AG09309 (cell line): ENCODE measurements at places on chromosomes 7 and 10.

DNA sequence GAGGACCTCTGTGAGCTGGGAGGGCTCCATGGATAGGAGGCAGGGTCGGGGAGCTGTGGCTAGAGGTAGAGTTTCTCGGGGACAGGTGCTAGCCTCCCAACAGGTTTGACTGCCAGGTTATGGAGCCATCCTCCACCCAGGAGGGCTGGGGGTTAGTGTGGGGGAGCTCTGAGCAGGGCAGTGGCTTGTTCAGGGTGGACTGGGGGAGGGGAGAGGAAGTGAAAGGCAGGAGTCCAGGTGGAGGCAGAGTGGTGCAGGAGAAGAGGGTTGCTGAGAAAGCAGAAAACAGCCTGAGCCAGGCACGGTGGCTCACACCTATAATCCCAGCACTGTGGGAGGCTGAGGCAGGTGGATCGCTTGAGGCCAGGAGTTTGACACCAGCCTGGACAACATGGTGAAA lies 40.5 kb upstream of the HSPB1 start:
- no peak for DNase-seq

DNA sequence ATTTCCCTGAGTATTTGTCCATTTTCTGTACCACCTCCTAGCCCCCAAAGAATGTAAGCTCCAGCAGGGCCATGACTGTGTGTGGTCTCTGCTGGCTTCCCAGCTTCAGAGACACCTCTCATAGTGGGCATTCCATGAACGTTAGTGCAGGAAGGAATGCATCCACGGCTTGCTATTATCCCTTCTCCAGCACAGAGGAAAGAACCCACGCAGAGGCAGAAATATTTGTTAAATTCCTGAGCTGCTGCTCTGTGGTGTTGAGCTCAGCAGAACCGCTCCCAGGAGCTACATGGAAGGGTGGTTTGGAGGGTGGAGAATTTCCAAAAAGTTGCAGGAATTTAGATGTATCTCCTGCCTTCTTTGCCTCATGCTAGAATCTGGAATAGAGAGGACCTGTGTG lies 275.2 kb downstream of the POU6F2 start:
- DNase-seq = no peak

DNA sequence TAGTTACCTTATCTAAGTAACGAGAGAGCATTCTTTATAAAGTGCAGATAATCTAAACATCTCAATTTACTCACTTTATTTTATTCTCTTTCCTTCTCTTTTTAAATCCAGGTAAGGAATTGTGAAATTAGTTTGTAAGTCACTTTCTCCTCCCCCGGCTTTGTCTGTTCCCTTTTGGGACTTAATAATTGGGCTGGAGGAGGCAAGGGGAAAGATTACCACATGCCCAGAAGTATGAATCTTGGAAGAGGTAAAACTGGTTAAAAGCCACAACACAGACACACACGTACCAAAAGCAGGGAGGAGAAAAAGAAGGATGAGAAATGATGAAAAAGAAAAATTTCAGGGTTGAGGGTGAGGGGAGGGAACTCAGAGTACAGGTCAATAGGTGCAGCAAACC lies 63.3 kb upstream of the LRRC17 start:
- no peak for DNase-seq

DNA sequence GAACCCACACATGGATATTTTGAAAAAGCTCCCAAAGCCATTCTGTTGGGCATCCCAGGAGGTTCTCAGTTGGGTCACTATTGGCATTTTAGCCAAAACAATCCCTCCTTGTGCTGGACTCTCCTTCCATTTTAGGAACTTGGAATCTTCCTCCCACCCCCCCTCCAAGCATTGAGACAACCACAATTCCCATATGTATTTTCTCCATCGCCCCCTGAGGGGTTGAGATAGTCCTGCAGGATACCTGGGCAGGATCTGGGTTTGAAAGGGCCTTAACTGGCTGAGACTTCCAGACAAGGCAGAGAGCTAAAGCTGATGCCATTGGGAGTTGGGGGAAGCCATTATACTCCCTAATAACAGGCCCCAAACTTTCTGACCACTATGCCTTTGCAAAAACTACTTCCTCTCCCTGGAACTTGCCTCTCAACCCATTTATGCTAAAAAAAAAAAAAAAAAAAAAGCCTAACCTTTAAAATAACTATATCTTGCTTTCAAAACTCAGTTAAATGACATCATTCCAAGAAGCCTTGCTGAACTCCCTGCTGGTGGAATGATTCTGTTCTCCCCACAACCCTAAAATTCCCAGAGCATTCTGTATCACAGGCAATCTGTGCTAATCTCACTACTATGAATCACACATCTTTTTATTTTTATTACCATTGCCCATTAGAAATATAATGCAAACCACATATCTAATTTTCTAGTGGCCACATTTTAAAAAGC lies 77.5 kb upstream of the PDE1C start:
- DNase-seq = peak; percentile 18

GRCh38 chr7:106283831-106284713 lies 711 bp downstream of the NAMPT start:
- DNase-seq = no peak

DNA sequence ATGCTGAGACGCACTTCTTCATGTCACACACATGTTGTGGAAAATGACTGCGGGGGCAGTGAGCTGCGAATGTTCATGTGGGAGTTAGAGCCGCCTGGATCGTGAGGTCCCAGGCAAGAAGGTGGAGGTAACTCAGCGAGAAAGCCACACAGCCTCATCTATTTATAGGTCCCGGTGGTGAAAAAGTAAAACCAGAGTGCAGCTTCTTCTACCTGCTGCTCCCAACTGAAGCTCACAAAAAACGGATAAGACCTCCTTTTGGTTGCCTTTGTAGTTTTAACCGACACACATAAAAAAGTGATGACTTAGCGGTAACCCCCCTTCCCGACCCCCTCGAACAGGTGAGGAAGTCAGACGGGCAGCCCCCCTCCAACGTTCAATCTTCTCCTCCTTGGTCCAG lies 276.9 kb downstream of the GATA3 start:
- DNase-seq = no peak

GRCh38 chr7:74320645-74321221 lies 31.5 kb downstream of the CLIP2 start:
- DNase-seq = no peak

DNA sequence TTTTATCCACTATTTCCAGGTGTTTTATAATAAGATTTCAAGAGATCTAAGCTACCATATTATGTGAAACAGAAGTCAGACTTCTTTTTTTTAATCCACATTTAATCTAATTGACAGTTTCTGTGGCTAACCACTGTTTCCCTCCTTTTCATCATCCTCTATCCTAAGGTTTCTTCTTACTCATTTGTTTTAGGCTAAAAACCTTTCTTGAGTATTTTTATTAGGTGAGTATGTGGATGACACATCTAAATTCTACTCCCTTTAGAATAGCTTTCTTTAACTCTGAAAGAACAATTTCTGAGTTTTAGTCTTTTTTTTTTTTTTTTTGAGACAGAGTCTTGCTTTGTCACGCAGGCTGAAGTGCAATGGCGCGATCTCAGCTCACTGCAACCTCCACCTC lies 62.7 kb downstream of the NPY start:
- no peak for DNase-seq

GRCh38 chr10:97896756-97897358 lies 47.2 kb downstream of the GOLGA7B start:
- DNase-seq = no peak

GRCh38 chr10:43959364-43960134 lies 310.9 kb upstream of the ZNF32 start:
- DNase-seq = no peak

DNA sequence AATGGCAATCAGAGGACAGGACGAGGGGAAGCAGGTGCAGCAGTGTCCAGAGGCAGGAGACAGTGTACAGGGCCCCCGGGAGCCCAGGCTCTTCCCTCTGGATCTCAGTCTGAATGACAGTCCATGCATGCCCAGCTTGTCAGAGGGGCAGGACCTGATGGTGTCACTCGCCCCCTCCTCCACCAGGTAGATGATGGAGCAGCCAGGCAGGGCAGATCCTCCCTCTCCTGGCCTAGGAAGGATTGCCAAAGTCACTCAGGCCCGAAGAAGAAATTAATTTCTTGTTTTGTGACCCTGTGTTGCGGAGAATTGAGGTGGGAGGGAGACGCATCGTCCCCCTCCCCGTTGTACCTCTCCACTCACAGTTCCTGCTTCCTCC lies 4.0 kb downstream of the VSTM4 start:
- DNase-seq = no peak

DNA sequence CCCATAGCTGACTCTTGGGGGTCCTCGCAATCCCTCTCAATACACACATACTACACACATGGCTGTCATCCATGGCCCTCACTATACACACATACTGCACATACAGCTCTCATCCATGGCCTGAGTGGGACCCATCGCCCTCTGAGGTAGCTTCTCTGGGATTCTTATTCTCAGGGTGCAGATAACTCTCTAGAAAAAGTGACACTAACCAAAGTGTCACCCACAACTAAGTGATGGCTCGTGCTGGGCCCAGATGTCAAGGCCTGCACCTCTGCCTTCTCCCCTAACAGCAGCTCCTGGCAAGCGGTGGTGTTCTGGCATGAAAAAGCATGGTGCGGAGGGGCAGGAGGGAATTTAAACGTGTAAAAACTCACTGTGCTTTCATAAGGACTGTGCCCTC lies 62.7 kb upstream of the ZPBP start:
- no peak for DNase-seq

DNA sequence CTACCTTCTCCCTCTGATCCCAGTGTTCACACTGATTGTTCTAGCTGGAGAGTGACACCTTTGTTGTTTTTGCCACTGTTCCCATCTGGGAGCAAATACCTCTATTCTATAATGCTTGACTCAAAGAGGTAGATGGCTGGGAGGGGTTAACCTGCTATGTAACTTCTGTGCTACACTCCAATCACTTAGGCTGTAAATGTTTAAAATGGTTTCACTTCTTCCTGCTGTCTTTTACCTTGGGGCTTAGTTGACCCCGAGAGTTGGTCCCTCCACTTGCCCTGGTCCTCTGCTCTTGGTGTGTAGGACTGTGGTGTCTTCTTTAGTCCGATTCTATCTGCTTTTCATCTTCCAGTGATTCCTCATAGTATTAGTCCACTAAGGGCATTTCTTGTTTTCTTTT lies 22.3 kb downstream of the KLHDC10 start:
- no peak for DNase-seq

GRCh38 chr7:134613623-134614347 lies 32.9 kb upstream of the BPGM start:
- DNase-seq = peak; percentile 96

- no peak for DNase-seq
Observed at GRCh38 chr10:125828311-125828710, 5.0 kb downstream of the BCCIP start.

DNA sequence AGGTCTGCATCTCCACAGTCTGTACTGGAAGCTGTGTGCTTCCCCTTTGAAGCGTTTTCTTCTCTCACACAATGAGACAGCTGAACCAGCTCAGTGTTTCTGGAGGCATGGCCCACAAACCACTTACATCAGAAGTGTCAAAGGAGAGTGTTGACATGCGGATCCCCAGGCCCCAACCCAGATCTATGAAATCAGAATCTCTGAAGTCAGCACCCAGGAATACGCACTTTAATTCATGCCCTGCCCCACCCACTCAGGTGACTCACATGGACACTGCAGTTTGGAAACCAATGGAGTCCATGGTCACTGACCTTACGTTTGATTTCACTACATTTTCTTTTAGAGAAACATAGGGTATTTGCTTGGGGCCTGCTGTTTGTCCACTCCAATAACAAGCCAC lies 19.0 kb downstream of the TLL2 start:
- no peak for DNase-seq

DNA sequence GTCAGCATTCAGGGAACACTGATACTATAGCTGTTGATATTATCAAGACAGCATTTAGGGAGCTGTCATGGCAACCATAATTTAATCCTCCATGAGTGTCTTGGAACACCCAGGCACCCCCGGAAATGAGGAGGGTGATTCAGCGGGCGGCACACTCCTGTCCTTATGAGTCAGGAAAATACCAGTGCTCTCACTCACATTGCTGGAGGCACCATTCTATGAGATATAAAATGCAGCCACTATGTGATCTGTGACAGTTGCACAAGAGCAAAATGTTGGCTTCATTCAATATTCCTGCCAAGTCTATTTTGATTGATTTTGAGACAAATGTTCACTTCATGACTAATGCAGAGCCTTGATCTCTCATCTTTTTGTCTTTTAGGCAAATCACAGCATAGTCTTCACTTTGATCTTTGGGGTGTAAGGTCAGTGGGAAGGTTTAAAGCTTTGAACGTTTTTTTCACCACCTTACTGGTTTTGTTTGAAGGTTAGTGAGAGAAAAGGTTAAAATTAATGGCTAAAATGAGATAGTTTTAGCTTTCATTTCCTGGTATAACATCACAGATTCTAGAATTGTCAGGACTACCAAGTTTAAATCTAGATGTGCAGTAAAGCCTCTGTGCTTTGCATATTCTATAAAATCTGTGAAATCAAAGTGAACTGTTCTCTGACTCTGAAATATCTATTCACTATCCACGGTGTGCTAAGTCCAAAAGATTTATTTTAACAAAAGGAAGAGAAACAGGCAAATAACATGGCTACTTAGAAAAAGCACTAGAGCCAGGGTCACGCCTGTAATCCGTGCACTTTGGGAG lies 12.4 kb upstream of the ARHGAP12 start:
- peak; percentile 85 for DNase-seq

- DNase-seq = no peak
Observed at GRCh38 chr10:114618722-114619121, 39.4 kb downstream of the ABLIM1 start.

DNA sequence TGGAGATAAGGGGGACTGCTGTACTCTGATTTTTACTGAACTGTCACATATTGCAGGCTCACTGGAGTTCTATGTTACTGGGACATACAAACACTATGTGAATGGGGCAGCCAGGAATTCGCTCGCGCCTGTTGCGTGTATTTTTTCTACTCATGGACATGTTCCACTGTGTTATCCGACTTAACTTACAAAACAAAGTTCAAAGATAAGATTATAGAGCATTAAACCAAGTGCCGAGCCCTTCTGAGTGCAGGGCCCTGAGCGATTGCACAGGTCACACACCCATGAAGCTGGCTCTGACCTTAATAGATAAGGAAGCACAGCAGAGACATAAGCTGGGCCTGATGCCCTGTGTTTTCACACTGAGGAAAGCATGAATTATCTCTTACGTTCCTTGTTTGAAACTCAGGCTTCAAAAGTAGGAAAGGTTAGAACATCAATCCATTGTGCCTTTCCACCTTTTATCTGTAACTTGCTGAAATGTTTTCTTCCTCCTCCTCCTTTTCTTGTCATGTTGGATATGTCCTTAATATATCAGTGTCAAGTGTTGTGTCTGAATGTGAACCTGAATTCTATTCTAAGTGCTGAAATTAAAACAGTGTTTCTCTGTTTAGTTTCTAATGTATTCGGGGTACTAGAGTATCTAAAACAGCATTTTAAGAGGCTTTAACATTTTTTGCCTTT lies 273.8 kb downstream of the AUTS2 start:
- DNase-seq = no peak

DNA sequence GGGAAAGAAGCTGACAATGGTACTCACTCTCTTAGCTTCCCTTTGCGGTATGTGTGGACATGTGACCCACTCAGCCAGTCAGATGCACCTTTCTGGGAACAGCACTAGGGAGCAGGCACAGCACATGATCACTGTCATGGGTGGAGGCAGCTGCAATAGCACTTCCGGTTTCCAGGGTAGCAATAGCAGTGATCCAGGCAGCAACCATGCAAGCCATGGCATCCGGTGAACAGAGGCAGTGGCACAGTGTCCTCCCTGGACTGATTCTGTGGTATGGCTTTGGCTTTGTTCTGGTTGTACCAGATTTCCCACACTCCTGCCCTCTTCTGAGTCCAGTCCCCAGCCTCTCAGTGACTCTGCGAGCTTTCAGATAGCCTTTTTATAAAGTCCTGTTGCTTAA lies 86.8 kb upstream of the NAMPT start:
- no peak for DNase-seq

- no peak for DNase-seq
Observed at GRCh38 chr10:3484306-3485056, 300.5 kb downstream of the KLF6 start.

- no peak for DNase-seq
Observed at GRCh38 chr10:118853916-118854315, 99.1 kb upstream of the CACUL1 start.
